ENCODE measurements at places on chromosomes 6 and 20.
A peak's percentile ranks its signal among the peaks of the same experiment; 100 is the strongest.

GRCh38 chr6:17224056-17224455 is 57.1 kb upstream of the RBM24 start:
- no peak for DNase-seq

GRCh38 chr6:155024391-155025027 is 29.4 kb downstream of the TIAM2 start:
- DNase-seq = no peak

- DNase-seq = no peak
These were observed 102.6 kb downstream of the LAMP5 start for GRCh38 chr20:9616833-9617461.

DNA sequence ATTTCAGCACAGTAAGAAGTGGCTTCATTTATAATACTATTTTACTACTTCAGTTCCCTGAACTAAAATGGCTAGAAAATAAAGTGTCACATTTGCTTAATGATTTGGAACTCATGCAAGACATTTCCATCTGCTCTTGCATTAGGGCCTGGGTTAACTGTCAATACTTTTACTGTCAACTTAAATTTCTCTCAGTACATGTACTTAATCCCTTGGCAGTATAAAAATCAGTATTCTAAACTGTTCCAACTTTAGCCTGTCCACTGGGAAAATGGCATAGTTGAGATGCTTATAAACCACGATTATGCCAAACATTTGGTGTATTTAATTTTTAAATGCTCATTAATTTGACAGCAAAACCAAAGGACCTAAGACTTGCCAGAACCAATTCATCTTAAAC is 154.5 kb downstream of the ASCC3 start:
- DNase-seq = peak; percentile 93
